ENCODE measurements at places on chromosomes 1 and 21.
A peak's percentile ranks its signal among the peaks of the same experiment; 100 is the strongest.

DNA sequence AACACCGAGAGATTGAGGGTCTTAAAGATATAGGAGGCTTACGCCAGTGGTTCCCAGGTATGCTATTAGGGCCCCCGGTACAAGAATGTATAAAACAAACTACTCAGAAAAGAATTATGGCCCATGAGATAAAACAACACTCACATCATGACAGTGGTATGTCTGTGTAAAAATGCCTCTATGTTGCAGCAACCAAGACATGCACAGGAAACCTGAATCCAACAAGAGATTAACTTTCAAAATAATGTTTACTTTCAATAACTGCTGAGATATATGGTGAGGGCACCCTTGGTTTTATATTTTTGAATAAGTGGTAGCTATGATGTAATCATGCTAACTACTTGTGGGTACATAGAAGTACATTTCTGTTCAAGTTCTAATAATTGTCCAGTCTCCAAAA, 74.9 kb downstream of the PUM1 start:
- no peak for DNase-seq

GRCh38 chr1:29644812-29645211, 408.5 kb downstream of the PTPRU start:
- DNase-seq: no peak

GRCh38 chr1:246624091-246624490, 57.8 kb downstream of the CNST start:
- DNase-seq: no peak

GRCh38 chr1:90340606-90341005, 345.7 kb downstream of the ZNF326 start:
- DNase-seq: no peak

DNA sequence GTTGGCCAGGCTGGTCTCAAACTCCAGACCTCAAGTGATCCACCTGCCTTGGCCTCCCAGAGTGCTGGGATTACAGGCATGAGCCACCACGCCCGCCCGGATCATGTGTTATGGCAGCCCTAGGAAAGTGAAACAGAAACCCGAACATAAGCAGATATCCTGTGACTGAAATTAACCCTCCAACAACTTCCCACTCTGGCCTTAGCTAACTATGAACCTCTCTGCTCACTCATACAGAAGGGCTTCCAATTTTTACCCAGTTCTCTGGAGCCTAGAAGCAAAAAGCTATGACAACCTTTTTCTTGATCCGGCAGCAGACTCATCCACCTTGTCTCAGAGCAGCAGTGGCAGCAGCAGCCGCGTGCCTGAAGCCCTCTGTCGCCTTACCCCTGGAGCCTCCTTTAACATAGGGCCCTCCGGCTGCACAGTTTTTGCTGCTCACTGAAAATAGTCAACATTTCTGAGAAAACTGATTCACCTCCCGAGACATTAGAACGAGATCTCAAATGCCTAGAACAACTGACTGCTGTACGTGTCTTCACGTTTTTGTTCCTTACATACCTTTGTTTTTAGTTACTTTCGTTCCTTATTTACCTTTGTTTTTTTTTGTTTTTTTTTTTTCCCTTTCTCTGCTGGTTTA, 9.3 kb downstream of the CBR1 start:
- DNase-seq: no peak

DNA sequence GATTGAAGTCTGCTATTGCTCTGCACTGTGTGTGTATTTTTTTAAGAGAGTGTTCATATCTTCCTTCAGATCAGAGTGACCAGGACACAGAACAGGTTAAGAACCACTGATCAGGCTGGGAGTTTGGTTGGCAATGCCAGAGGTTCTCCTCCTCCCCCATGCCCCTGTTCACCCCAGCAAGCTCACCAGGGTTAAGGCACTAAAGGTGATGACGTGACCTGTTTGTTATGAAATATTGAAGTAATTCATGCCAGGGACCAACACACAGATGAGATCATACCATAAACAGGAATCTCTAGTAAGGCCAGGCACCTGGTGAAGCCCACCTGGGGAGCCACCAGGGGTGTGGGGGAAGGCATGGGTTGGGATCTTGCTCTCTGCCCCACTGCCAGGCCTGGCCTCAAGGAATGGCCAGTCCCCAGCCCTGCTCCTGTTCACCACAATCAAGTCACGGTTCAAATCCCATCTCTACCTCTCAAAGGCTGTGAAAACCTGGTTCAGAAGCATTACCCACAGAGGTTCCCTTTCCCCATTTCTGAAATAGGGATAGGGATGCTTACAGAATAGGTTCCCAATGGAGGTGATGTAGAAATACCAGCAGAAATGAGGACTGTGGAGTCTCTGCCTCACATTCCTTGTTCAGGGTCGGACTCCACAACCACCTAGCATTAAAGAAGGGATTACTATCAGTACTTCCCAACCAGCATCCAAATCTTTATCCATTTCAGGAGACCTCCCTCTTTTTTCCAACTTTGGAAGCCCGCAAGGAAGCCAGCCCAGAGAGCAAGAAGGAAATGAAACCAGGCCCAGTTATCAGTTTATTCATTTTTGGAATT, 2.4 kb downstream of the ID3 start:
- no peak for DNase-seq

DNA sequence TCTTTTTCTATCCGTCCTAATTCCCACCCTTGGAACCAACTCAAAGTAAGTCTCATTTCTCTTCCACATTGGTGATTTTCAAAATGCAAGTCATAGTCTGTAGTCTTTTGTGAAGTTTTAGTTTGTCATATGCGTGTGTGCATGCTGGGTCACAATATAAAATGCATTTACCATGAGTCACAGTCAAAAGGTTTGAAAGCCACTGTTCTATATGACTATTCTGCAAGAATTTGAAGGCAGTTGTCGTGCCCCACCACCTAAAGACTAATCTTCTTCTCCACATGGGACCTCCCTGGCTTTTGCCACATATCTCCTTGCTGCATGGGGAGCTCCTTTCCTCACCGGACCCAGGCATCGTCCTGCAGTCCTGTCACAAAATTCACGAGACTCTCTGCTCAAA, 1.6 kb downstream of the STPG1 start:
- DNase-seq: no peak

GRCh38 chr1:30685796-30686165, 37.6 kb downstream of the MATN1 start:
- DNase-seq: no peak

DNA sequence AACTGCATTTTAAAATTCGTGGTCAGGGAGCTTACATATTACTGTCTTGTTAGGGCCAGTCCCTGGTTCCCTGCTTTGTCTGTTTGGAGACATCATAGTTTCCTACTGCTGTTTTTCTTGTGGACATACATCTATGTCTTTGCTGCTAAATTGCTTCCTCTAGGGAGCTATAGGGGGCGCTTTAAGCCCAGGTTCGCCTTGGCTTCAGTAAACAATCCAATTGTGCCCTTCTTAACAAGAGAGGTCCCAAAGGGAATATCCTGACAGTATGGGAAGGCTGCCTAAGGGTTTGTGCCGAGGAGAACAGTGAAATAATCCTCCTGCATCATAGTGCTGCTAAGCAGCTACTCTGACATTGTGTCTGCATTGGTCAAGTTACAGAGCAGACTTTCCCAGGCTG, 112.5 kb downstream of the USH2A start:
- no peak for DNase-seq

DNA sequence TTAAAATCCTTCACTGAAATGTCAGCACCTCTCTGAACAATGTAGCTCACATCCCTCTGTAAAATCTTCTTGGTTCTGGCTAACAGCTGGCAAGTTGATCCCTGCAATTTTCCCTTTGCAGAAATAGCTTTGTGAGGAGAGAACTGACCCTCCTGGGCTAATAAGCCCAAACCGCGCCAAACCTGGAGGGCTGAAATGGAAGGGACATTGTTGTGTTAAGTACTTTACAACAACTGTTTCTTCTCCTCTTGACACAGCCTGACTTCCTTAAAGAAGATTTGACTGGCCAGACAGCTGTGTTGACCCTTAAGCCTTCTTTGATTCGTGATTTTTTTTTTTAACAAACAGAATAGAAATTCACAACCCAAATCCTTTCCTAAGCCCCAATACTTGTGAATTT, 5.7 kb downstream of the LMX1A start:
- no peak for DNase-seq

DNA sequence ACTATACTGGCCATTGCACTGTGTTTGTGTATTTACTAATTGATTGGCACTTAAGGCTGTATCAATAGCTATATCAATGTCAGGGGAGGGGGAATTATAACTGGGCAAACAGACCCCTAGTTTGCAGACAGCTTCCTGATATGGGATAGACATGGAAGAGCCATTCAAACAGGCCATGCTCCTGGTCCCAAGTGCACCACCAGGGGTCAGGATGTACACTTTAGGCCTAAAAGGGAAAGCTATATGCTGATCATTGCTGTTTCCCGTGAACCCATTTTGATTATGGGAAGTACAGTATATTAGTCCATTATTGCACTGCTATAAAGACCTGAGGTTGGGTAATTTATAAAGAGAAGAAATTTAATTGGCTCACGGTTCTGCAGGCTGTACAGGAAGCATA, 124.9 kb upstream of the BACE2 start:
- no peak for DNase-seq

DNA sequence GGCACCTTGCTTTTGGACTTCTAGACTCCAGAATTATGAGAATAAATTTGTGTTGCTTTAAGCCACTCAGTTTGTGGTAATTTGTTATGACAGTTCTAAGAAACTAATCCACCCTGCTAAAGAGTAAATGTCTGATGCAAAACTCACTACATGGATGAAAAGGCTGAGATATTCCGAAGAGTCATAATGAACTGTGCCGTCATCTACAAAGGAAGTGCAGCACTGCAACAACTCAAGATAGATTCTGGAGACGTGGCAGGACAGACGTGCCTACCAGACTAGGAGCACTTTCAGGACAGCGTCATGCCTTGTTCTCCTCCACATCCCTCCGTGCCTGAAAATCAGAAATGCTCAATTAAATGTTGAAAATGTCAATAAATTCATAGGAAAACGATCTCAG, 24.4 kb upstream of the IRF2BP2 start:
- no peak for DNase-seq

DNA sequence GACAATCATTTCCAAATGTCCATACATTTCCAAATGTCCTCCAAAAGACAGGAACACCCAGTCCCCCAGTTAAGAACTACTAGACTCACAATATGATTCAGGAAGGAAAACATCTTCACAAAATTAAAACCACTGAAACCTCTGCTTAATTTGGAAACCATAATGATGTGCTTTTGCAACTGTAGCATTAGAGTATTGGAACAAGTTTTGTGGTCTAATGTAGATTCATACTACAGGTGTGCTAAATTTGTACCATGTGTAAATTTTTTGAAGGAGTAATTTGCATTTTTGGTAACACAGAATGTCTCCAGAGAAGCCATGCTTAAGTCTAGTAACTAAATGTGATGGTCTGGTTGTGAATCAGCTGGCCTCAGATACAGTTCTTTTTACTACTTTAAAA, 129.6 kb downstream of the DPYD start:
- DNase-seq: no peak

DNA sequence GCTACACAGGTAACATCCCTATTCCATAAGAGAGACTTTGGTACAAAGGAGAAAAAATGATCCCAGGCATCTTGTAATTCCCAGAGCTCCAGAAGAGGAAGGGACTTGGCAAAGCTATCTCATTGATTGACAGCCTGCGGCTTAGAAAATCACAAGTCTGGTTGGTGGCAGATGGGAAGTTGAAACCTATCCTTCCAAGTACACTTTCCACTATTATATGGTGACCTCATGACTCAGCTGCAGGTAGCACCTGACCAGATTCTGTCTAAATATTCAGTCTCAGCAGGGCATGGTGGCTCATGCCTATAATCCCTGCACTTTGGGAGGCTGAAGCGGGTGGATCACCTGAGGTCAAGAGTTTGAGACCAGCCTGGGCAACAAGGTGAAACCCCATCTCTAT, 89.9 kb downstream of the TIAM1 start:
- DNase-seq: no peak

GRCh38 chr1:29643281-29643680, 407.0 kb downstream of the PTPRU start:
- no peak for DNase-seq

DNA sequence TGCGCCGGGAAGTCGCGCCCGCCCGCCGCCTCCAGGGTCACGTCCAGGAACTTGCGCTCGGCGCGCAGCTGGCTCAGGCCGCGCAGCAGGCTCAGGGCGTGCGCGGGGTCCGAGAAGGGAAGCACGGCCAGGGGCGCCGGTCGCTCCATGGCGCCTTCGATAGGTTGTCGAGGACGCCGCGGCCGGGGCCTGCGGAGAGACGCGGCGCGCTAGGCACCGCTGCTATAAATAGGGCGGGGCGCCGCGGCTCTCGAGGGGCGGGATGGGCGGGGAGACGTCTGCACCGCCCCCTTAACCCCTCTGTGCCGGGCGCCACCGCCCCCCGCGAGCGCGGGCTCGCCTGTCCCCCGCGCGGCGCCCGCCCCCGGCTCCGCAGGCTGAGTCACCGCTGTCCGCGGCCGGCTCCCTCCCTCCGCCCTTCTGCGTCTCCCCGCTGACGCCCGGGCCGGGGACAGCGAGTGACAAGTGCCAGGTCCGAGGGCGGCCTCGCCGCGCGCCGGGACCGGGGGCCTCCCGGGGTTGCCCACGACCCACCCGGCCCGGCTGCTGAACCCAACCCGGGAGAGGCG, at the start of gene KLHL21:
KLHL21 (minus strand) TSS at position 201 of the 569 bp plus-strand sequence; CDS start at position 149, 52 bp downstream.
- peak; percentile 63 for DNase-seq

DNA sequence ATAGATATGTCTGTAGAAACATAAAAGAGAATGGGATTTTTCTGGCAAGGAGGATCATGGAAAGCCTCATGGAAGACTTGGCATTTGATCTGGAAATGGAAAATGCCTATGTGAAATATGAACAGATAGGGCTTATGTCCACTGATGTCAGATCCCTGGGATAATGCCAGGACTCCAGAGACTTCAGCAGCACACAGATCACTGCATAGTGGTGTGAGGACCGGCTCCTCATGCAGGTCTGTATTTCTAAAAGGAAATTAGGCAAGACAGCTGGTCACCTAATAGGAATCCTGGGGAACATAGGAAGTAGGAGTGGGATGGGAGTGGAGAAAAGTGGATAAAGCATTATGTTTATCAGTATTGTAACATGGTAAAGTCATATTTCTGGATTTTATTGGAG, 56.8 kb upstream of the IPO9 start:
- DNase-seq: no peak

DNA sequence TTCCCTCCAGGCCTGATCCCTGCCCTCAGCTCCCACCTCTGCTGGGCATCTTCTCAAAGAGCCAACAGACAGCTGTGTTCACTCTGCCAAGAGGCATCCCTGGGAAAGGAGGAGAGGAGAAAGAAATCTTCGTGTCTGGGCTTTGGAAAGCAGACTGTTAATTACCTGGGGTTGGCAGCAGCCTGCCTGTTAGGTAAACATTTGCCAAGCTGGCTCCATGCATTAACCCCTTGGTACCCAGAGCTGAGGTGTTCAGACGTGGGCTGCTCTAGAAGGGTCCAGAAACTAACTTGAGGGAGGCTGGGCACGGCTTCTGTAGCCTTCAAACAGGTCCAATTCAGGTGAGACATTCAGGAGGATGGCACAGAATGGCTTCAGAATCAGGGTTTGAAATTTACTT, 8.7 kb upstream of the EXTL1 start:
- no peak for DNase-seq

- no peak for DNase-seq
These were observed 12.8 kb downstream of the MED18 start for GRCh38 chr1:28341591-28341990.
